Kidney epithelial cell (primary cell): ENCODE measurements at places on chromosomes 4 and X. TPM values are rescaled to one million over a fixed set of nuclear protein-coding genes. Genes with fewer than 3 reads are reported as not detected.

DNA sequence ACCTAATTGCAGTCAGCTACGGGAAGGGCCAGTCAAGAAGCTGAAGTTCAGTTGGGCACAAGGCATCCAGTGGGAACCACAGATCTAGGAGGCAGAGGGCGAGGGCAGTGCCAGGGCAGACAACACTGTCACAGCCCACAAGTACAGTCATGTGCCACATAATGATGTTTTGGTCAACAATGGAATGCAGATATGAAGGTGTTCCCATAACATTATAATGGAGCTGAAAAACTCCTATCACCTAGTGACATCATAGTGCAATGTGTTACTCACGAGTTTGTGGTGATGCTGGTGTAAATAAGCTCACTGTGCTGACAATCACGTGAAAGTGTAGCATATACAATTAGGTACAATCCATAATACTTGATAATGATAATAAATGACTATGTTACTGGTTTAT is 4.5 kb upstream of the TMEM255A start:
- no peak for DNase-seq

DNA sequence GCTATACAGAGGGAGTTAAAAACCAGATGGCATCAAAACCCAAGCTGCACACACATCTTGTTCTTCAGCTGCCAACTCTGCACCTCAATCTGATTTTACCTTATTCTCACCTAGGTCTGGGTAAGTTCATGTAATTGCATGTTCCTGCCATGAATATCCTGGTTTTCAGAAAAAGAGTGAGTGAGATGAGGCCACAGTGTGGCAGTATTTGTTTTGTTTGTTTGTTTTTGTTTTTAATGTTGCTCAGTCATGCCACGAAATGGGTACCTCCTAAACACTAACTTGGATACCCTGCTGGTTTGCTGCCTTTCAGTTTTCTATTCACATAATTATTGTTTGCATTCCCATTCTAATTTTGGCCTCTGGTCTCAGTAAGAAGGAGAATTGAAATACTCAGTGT is 22.5 kb downstream of the TMEM164 start:
- DNase-seq = no peak

- no peak for DNase-seq
Measured at GRCh38 chr4:53730031-53730805, 138.9 kb upstream of the LNX1 start.

- DNase-seq = no peak
Measured at GRCh38 chr4:97238956-97239666, 904.2 kb downstream of the STPG2 start.

GRCh38 chr4:17623451-17624001 is 9.1 kb downstream of the MED28 start:
- DNase-seq = no peak

Gene ATOH1
- not detected in 2 replicates for total RNA-seq

Gene SRP72
- total RNA-seq = 75.5 and 76.9 TPM in 2 replicates
